ENCODE measurements at places on chromosomes 3 and 15.

- DNase-seq, result no peak
These were observed 1.2 kb downstream of the IGDCC4 start for GRCh38 chr15:65421360-65422215.

DNA sequence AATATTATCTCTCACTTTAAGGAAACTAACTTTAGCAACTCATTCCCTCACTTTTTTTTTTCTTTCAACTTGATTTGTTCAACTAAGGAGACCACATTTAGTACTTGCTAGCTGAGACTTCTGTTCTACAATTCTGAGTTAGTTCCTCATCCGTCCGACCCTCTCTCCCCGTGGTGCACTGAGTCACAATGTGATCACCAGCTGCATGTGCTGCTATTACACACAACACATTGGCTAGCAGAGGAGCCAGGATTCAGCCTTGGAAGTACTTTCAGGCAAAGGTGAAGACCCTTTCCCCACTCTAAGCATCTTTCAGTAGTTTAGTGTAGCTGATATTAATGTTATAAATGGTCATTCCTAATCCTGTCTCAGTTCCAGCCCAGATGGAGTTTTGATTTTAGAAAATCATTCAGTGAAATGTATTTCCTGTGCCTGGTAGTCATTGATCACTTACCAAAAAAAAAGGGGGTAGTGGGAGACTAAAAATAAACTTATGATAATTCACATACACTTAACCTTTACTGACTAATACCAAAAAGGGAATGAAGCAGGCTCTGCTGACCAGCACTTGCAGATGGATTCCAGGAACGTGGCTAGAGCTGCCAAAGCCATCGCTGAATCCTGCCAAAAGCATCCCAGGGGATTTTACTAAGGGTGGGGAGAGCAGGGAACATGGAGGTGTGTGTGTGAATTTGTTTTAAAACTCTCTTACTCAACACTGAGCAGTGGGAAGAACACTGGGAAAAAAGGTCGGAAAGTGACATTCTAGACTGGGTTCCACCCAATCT, 424.8 kb downstream of the LPP start:
- DNase-seq, result no peak

GRCh38 chr3:58471025-58471887, 20.6 kb upstream of the KCTD6 start:
- DNase-seq, result peak; percentile 82

DNA sequence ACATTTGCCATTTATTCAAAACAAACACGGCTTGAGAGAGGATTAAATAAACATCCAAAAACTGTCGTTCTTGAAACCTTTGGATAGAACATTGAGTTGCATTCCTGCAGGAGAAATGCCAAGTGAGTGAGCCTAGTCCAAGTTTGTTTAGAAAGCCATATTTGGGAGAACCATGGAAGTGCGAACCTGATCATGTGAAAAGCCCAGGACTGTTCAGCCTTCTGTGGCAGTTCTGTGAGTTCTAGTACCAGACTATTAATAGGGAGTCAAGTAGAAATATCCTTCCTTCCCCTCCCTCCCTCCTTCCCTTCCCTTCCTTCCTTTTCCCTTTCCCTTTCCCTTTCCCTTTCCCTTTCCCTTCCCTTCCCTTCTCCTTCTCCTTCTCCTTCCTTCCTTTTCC, 470.4 kb downstream of the LPP start:
- DNase-seq, result no peak

GRCh38 chr3:27345493-27345892, 23.7 kb downstream of the NEK10 start:
- DNase-seq, result no peak
